ENCODE measurements at places on chromosomes 16 and 17. TPM values are rescaled to one million over a fixed set of nuclear protein-coding genes. Genes with fewer than 3 reads are reported as not detected.

BICDL2 gene
- total RNA-seq = 15.9 TPM

ABCC12 gene
- not detected for total RNA-seq

HCRT gene
- total RNA-seq = not detected

SGCA gene
- 18.2 TPM for total RNA-seq

KCNH6 gene
- total RNA-seq = 0.55 TPM

HOXB1 gene
- not detected for total RNA-seq

ARL5C gene
- total RNA-seq = not detected

P2RX1 gene
- 16.4 TPM for total RNA-seq

TBC1D3D gene
- 3.8 TPM for total RNA-seq

KRT34 gene
- not detected for total RNA-seq
